ENCODE measurements at places on chromosomes 1 and 21.

GRCh38 chr21:19322360-19322759 lies 918.8 kb upstream of the TMPRSS15 start:
- no peak for DNase-seq

DNA sequence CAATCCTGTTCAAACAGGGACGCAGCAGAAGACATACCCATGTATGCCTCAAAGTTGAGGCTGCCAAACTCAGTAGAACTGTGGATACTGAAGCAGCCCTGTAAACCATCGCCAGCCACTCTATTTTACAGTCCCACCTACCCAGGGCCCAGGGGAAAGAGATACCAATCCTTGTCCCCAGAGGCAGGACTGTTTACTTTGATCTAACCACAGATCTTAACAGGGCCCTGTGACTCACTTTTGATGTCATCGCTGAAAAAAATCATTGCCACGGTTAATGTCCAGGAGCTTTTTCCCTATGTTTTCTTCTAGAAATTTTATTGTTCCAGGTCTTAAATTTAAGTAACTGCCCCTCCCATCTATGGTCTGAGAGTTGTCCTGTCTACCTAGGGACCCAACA lies 538.4 kb upstream of the NCAM2 start:
- DNase-seq, result no peak

- no peak for DNase-seq
Measured at GRCh38 chr1:3109355-3109754, 40.4 kb downstream of the PRDM16 start.

DNA sequence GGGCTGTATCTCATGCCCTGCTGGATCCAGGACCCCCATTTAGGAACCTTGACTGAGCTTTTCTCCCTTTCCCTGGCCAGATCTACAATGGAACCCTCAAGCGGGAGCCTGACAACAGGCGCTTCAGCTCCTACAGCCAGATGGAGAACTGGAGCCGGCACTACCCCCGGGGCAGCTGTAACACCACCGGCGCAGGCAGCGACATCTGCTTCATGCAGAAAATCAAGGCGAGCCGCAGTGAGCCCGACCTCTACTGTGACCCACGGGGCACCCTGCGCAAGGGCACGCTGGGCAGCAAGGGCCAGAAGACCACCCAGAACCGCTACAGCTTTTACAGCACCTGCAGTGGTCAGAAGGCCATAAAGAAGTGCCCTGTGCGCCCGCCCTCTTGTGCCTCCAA lies 29.8 kb downstream of the PKP1 start:
- DNase-seq, result no peak

- no peak for DNase-seq
Measured at GRCh38 chr1:92045766-92046495, 16.1 kb downstream of the EPHX4 start.

- DNase-seq, result no peak
Measured at GRCh38 chr21:38751379-38752050, 54.2 kb upstream of the ETS2 start.

GRCh38 chr1:65341381-65341780 lies 32.0 kb downstream of the DNAJC6 start:
- DNase-seq, result no peak

GRCh38 chr1:29499104-29499650 lies 262.9 kb downstream of the PTPRU start:
- DNase-seq, result no peak

DNA sequence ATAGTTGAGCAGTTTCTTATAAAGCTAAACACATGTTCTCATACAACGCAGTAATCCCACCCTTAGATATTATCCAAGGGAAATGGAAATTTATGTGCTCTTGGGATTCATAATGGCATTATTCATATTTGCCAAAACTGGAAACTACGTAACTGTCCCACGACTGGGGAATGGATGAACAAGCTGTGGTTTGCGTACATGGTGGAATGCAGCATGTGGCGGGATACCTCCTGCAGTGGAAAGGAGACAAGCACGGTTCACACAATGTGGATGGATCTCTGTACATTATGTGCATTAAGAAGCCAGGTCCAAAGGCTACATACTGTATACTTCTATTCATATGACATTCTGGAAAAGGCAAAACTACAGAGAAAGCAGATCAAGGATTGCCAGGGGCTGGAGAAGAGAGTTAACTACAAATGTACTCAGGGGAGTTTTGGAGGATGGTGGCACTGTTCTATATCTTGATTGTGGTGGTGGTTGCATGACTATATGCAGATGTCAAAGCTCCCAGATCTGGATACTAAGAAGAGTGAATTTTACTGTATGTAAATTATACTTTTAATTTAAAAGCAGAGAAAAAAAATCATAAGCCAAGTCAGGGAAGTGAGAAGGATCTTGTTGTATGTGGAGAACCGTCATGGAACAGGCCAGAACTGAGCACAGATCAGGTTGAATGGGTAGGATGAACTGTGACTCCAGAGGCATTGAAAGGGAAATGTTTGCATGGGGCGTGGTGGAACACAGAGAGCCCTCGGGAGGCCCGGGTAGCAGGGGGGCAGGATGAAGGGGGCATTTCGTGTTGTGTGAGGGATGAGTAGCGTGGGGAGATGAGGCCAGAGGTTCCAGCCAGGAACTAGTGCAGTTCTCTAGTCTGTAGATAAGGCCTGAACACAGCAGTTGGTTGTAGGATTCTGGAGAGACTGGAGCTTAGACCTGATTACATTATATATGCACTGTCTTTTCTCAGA lies 90.7 kb downstream of the GALNT2 start:
- DNase-seq, result no peak

DNA sequence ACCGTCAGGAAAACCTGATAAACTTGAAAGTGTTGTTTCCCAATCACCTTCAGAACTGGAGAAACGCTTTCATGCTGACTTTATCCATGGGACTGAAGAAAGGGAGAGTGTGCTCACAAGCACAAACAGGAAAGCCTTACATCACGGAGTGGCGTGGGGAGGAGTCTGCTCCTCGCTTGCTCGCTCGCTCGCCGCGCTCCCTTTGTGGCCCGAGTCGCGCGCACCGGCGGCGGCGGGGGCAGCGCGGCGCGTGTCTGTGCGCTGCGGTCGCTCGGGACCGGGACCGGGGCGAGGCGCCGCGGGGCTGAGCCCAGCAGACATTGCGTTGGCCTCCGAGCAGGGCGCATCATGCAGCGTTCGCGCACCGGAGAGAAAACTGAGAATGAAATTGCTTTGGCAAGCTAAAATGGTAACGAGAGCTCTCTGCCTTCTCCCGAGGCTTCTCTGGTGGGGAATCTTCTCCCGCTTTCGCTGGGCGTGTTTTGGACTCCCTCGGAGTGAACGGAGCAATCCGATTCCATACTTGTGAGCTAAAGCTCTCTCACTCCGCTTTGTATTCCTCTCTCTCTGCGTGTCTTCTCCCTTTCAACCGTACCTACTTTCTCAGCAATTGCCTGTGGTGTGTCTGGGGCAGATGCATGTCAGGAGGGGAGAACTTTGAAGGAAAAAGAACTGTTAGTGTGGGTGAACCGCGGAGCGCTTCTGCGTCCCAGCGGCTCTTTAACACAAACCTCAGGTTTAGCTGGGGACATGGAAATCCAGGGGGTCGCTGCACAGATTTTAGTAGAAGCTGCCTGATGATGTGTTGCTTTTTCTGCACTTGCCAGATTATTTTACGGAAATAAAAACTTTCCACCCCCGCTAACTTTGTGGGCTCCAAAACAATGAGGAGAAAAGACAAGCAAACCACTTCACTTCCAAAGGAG lies at the start of gene RGL1:
Gene RGL1, plus strand, starts transcription at position 205 of the 926 bp plus-strand sequence. Its CDS starts 178 bp downstream, at position 383.
- no peak for DNase-seq

GRCh38 chr1:74522148-74522547 lies 9.7 kb upstream of the LRRC53 start:
- DNase-seq, result no peak

- no peak for DNase-seq
Measured at GRCh38 chr1:2290171-2290578, 62.1 kb downstream of the SKI start.

DNA sequence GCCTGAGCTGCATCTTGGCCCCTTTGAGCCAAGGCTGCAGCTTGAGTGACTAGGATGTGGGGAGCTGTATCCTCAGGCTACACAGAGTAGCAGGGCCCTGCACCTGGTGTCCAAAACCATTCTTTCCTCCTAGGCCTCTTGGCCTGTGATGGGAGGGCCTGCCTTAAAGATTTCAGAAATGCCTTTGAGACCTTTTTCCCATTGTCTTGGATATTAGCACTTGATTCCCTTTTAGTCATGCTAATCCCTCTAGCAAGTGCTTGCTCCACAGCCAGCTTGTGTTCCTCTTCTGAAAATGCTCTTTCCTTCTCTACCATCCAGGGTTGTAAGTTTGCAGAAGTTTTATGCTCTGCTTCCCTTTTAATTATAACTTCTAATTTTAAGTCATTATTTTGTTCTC lies 21.7 kb upstream of the KIRREL1 start:
- no peak for DNase-seq

- DNase-seq, result no peak
Measured at GRCh38 chr1:58597996-58598395, 20.9 kb upstream of the TACSTD2 start.
